Activated CD4-positive, alpha-beta T cell treated with anti-CD3 and anti-CD28 coated beads, Interleukin-2, Interleukin-6, amounts not matched to agents 100 ng/mL and 50 ng/mL, durations not matched to agents 16 hours and 8 hours (primary cell): ENCODE measurements at places on chromosomes 7 and 10.

- DNase-seq, result peak; percentile 16
These were observed 479 bp downstream of the CYP26A1 start for GRCh38 chr10:93074147-93074596.

GRCh38 chr7:126424985-126425384 lies 827.8 kb downstream of the GRM8 start:
- DNase-seq, result no peak

DNA sequence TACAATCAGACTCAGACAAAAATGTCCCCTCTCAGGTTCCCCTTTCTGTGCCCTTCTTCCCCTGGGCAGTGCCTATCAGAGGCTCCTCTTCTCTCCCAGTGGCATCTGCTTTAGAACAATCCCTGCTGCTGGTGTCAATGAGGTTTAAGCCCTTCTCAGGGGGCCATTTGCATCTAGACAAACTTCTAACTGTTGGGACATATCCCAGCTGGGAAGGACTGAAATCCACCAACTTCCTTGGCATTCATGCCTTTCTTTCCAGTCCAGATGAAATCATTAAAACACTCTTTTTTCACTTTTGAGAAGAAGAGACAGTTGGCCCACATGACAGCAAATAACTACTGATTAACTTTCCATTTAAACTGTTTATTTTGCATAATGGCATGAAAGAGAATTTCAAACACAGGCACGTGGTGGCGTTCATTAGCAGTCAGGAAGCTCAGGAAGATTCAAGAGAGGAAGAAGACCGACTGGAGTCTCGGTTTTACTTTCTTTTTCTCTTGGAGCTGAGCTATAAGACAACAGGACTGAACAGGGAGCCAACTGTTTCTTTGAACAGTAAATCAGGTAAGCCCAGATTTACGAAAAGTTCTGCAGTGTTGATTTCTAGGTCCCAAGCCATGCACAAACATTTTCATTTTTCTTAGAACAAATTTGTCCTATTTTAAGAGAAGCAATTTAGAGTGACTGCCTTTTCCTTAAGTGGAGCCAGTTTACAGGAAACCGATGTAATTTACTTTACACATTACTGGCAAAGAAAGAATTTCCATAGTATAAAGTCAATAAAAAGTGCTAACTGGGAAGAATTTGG lies at the start of gene GIMAP2:
TSS of gene GIMAP2 (plus strand) at position 488 of the 811 bp plus-strand sequence. CDS start 1,354 bp downstream, outside the sequence.
- DNase-seq, result peak; percentile 70

DNA sequence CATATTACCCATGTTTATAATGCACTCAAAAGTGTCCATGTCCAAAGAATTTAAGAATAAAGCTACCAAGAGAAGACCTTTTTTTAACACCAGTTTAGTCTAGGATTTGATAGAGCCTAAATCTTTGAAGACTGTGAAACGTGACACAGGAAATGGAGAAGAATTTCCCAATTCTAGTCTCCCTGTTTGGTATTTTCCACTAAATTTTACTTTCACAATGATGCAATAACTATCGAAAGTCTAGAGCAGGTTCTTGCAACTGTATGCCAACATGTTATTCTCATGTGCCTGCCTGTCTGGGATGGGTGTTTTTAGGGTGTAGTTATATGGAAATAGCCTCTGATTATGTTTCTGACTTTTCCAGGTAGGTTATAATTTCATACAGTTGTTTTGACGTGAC lies 6.9 kb upstream of the MXI1 start:
- no peak for DNase-seq

- no peak for DNase-seq
These were observed 19.8 kb downstream of the CEP41 start for GRCh38 chr7:130420943-130421578.

GRCh38 chr10:15351099-15351820 lies 19.8 kb downstream of the FAM171A1 start:
- no peak for DNase-seq

GRCh38 chr7:45889367-45890067 lies 1.2 kb downstream of the IGFBP1 start:
- DNase-seq, result no peak

DNA sequence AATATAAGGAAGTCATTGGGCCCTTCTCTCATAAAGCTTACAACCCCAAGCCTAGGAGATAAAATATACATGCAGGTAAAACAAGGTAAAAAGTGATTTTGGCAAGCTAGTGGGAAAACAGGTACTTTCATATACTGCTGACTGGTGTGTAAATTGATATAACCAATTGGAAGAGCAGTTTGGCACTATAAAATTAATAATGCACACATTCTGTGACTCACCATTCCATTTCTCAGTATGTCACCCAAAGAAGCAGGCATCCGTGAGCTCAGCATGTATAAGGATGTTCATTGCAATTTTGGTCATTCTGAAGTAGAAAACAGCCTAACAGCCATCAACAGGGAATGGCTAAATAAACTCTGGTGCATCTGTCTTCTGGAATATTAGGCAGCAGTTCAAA lies 2.9 kb downstream of the MACROH2A2 start:
- no peak for DNase-seq

GRCh38 chr7:132471515-132471914 lies 104.8 kb downstream of the PLXNA4 start:
- no peak for DNase-seq

GRCh38 chr7:36202398-36202797 lies 49.3 kb downstream of the EEPD1 start:
- peak; percentile 21 for DNase-seq

- no peak for DNase-seq
These were observed 3.1 kb upstream of the PTPRE start for GRCh38 chr10:127903789-127904188.

- no peak for DNase-seq
These were observed 49.4 kb upstream of the MSRB2 start for GRCh38 chr10:23046027-23046426.

DNA sequence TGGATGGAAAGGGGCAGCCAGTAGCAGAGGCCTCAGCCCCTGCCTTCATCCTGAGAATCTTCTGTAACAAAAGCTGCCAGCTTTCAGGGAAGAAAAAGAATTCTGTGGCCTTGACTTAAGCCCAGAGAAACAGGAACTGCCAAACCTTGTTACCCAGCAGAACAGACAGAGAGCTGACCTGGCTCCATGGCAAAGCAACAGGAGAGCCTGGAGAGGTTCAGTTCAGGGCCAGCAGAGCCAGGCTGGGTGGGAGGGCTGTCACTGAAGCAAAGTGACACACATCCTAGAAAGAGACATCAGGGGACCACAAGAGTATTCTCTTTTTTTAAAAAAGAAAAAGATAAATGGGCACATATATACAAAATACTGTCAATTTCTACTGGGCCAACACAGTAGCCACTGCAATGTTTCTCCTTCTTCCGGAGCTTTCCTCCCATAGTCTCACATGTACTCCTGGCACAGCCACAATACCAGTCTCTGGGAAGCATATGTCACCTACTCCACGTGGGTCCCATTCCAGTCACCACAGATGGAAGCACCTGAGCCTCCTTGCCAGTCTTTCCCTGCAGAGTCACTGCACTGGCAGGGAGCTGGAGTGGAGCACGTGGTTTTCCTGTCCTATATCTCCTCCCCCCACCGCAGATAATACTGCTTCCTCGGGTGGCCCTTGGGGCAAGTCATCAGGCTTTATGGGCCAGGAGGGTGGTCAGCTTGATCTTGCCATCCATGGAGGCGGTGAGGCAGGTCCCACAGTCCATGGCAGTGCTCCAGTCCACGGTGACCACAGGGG lies 15.2 kb upstream of the CYREN start:
- DNase-seq, result no peak

DNA sequence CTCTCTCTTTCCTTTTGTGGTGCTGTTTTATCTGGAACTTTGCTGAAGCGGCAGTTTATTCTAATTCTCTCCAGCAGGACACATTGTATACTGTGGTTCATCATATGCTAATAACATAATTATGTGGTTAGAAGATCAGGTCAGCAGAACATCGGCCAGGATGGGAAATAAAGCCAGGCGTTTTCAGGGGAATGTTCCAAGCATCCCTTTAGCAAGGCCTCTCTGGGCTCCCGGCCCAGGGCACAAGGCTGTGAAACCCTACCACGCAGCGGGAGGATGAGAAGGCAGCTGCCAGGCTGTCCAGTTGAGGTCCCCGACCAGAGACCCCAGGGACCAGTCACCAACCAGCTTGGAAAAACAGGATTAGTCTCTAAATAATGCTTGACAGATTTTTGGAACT lies 112.2 kb upstream of the GALNT17 start:
- DNase-seq, result no peak

- DNase-seq, result no peak
These were observed 103.5 kb downstream of the LHFPL3 start for GRCh38 chr7:104431930-104432329.

GRCh38 chr7:17421941-17422340 lies 123.5 kb downstream of the AHR start:
- DNase-seq, result no peak

DNA sequence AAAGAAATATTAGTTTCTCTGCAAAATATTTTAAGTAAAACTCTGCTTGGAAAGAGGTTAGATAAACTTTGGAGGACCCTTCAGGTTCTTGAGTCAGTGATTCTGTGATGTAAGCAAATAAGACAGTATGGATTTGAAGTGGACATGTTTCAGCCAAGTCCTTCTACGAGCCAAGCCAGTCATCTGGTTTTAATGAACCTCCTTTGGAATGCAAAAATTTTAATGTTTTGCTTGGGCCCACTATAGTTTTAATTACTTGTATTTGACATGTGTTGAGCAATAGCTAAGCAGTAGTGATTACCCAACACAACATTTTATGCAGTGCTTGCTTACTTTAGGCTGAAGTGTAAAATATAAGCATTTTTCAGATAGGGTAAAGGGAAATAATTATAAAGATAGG lies 296.3 kb upstream of the SEMA3D start:
- no peak for DNase-seq

DNA sequence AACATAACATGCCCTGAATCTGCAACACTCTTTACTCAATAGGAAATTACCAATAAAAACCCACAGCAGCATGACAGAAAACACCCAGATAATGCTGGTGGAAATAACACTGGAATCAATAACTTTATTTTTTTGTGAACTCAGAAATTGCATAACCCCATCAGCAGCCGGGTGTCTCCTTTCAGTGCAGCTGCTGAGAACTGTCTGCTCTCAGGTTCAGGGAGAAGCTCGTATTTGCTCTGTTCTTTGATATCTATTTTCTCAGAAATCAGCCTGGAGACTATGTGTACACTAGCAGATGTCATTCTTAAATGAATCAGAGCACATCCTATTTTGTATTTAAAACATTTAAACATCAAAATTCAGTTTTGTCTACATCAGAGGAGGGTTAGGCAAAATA lies 506.0 kb downstream of the POM121L12 start:
- DNase-seq, result no peak

GRCh38 chr10:77274046-77274795 lies 363.4 kb downstream of the KCNMA1 start:
- DNase-seq, result no peak

- DNase-seq, result no peak
These were observed 357.1 kb downstream of the TCERG1L start for GRCh38 chr10:130954326-130954905.

- DNase-seq, result no peak
These were observed 251.9 kb downstream of the TNS3 start for GRCh38 chr7:47330026-47330425.

DNA sequence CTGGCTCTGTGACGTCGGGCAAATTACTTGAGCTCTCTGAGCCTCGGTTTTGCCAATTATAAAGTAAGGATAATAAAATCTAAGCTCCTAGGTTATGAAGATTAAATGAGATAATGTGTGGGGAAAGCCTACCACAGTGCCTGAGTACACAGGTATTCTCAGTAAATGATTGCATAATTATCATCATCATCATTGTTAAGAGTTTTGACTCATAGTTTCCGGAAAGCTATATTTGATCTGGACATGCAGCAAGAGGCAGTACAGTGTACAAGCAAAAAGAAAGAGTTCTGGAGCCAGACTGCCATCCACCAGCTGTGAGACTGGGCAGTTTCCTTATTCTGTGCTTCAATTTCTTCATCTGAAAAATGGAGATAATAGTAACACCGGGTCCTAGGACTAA lies 155.6 kb upstream of the YAE1 start:
- DNase-seq, result no peak

DNA sequence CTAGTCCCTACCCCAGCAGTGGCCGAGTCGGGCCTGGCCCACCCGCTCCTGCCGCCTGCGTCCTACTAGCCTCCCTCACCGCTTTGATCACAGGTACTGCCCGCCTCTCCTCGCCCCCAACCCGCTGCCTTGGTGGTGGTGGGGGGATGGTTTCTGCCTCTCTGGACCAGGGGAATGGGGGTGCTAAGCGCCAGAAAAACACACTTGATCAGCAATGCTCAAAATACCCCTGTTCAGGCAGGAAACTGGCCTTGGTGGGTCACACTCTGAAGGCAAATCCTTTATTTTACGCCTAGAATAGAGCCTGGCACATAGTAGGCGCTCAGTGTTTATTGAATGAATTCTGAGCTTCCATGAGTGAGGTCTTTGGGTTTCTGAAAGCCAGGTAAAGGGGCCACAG lies 1.0 kb upstream of the CRTAC1 start:
- DNase-seq, result no peak

GRCh38 chr7:142833174-142834048 lies 21.5 kb upstream of the EPHB6 start:
- DNase-seq, result no peak

DNA sequence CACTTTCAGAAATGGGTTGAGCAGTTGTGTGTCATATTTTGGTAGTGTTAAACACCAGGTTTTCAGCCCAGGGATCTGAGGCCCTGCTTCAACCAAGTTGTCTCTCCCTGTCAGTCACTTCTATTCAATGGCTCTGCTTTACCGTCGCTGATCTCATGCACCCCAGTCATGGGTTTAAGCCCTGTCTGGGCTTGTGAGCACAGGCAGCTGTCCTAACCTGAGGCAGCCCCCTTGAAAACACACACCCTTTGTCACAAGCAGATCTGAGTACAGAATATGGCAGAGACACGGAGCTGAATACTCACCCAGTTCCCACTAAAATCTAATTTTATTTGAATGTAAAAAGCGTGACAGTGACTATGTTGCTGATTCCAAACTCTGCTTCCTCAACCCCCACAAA lies 110.6 kb upstream of the GLI3 start:
- no peak for DNase-seq

GRCh38 chr7:128115336-128115820 lies 84.1 kb upstream of the LRRC4 start:
- no peak for DNase-seq

DNA sequence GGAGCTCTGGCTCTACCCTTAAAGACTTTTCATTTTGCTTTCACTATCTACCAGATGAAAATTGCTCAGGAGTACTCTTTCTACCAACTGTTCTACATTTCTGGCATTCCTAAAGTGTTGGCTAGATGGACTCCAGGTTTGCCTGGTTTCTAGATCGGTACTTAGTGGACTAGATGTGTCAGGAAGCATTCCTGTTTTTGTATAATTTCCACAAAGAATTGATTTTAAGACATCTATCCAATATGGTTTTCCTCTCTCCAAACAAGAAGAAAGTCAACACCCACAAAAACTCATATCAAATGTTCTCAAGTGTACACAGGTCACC lies 157.7 kb downstream of the CHRM2 start:
- DNase-seq, result no peak

DNA sequence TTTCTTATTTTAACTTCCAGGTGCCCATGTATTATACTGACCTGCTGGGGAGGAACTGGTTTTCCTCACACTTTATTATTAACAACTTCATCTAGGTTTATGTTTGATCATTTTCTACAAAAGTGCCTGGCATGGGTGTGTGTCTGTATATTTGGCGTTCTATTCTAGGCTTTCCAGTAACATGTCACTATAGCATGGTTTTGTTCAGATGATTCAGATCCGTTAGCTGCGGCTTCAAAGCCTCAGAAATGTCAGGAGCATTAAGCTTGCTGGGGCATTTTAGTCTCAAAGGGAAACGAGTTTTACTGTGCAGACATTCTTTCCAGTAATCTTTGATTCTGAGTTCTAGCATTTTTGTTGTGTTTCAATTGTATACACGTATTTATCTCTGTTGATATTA lies 2.3 kb downstream of the INPP5A start:
- peak; percentile 65 for DNase-seq

- no peak for DNase-seq
These were observed 3.5 kb downstream of the SP8 start for GRCh38 chr7:20783125-20783699.
